ENCODE measurements at places on chromosomes 5 and 9. TPM values are rescaled to one million over a fixed set of nuclear protein-coding genes. Genes with fewer than 3 reads are reported as not detected.

LRRC19 gene
- total RNA-seq, result not detected

LHX3 gene
- total RNA-seq, result not detected

JAKMIP2 gene
- total RNA-seq, result 13.4 TPM

CDC20B gene
- not detected for total RNA-seq

DNA sequence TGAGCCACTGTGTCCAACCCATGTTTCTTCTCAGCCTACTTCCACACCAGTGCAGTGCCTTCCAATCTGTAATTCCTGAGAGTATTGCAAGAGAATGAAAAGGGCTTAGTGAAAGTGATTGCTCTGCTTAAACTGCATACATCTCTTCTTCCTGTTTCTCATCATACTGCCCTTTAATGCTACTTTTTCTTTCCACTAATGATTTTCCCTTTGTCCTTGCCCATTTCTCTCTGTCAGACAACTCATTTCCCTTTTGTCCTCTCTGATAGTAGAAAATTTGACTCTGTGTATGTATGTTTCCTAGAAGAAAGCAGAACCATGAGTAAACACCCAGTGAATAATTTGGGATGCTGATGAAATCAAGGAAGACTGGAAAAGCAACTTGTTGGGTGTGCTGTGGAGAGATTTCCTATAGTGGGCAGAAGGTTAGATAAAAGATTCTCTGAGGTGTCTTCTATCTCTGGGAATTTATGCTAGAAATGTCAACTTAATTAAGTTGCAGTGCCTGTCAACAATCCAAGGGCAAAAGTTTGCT, 102.2 kb upstream of the CHD1 start:
- no peaks in the 10 kb centered on the region for H3K4me1 ChIP-seq
- H3K4me3 ChIP-seq, result no peak overlapping the region
- H3K36me3 ChIP-seq, result no peaks in the 10 kb centered on the region
- no peaks in the 10 kb centered on the region for H3K27me3 ChIP-seq
- no peak overlapping the region for H3K27ac ChIP-seq

DNA sequence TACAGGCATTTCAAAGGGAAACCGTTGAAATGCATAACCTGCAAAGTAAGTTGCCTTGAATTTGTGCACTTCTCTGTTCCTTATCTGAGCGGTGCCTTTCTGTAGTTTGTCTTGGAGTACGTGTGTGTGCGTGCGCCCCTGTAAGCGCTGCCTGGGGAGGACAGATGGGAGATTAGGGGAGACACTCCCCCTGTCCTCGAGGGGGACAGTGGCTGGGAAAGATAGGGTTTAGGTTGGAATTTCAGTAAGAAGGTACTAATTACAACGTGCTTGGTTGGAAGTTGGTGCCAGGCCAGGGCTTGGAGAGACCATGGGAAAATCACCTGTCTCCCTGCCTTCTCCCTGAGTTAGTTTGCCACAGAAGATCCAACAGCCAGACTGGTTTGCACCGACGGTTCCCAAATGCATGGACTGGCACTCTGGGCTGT, 73.2 kb downstream of the PIK3R1 start:
- no peak for DNase-seq
- H3K27ac ChIP-seq, result no peak overlapping the region
- peak overlapping the region; percentile 63 for H3K4me3 ChIP-seq
- peaks cover 7% of the 10 kb centered on the region for H3K4me1 ChIP-seq

- H3K4me1 ChIP-seq, result peaks cover 10% of the 10 kb centered on the region
- no peak for DNase-seq
- H3K36me3 ChIP-seq, result 0 out of 2 replicates have a peak, but pooled peaks cover 3% of the 10 kb centered on the region
- H3K27me3 ChIP-seq, result no peaks in the 10 kb centered on the region
These were observed 1.7 kb downstream of the CANX start for GRCh38 chr5:179700401-179700918.

DNA sequence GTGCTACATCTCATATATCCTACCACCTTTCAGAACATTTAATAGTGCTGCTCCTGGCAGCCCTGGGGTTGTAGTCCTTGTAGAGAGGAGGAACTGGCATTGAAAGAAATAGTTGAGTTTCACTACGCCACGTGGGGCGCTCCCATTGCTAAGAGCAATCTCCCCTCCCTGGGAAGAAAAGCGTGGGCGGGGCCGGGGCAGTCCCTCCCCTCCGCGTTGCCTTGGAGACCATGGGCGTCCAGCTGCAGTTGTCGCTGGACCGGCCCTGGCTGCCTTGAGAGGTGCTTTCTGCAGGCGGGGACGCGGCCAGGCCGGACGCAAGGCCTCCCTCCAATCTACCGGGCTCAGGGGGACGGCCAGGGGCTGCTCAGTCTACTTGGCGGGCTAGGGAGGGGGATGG, 368 bp upstream of the CCDC180 start:
- peak overlapping the region; percentile 26 for H3K4me3 ChIP-seq
- H3K36me3 ChIP-seq, result no peaks in the 10 kb centered on the region
- H3K4me1 ChIP-seq, result peaks cover 4% of the 10 kb centered on the region
- DNase-seq, result peak; percentile 97
- no peak overlapping the region for H3K27ac ChIP-seq

ALDH1B1 gene
- total RNA-seq, result 78.5 TPM

GRCh38 chr5:9196403-9197227, 349.3 kb downstream of the SEMA5A start:
- H3K27me3 ChIP-seq, result no peaks in the 10 kb centered on the region
- DNase-seq, result no peak
- no peak overlapping the region for H3K27ac ChIP-seq
- H3K4me1 ChIP-seq, result no peaks in the 10 kb centered on the region
- H3K36me3 ChIP-seq, result no peaks in the 10 kb centered on the region

OR13C4 gene
- not detected for total RNA-seq

NR4A3 gene
- total RNA-seq, result 0.23 TPM

GRM6 gene
- not detected for total RNA-seq

DNA sequence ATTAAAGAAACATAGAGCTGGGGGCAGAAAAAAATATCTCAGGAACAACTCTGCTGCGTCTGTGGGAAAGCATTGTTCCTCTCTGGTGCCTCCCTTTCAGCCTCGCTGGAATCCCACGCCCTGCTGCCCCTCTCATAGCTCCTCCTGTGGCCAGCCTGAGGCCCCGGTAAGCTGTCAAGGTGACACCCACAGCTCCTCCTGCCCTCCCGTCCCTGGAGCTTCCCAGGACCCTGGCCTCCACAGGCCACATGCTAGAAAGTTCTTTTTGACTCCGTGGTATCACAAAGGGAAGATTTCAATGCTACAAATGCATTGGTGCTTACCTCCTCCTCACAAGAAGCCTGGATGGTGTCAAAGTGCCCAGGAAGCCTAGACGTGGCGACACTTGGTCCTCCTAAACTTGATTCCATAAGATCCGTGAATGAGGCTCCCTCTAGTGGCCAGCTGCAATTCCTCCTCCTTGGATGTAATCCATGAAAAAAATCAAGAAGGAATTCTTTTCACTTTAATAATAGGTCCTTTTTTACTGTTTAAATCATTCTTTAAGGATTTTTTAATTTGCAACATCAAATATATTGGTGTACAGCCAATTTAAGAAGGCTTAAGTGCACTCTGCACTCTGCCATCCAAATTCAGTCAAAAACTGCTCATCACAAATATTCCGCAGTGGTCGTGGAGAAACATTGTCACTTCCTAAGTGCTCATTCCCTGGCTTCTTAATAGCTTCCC, 104.9 kb downstream of the CFAP90 start:
- no peaks in the 10 kb centered on the region for H3K4me1 ChIP-seq
- H3K27me3 ChIP-seq, result no peaks in the 10 kb centered on the region

DNA sequence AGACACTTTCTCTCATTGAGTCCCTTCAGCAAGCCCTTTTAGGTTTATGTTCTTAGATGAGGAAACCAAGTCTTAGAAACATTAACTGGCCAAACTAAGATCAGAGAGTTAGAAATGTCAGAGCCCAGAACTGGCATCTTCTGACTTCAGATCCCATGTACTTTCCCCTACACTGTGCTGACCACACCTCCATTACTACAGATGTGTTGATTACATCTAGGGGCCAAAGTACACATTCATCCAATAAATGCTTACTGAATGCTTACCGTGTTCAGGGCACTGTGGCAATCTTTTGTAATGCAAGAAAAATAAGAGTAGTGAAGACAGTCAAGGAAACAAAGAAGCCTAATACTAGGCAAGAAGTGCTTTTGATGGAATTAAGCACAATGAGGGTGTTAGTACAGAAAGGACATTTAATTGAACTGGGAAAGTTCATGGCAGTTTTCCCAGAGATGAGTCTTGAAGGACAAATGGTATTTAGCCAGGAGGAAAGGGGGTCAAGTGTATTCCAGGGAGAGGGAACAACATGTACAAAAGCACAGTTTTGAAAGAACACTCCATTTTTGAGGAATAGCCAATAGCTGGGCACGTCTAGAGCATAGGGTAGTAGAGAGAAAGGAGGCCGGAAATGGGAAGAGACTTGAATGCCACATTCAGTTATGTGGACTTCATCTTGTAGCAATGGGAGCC, 89.7 kb upstream of the CDKN2B start:
- H3K27me3 ChIP-seq, result no peaks in the 10 kb centered on the region
- no peaks in the 10 kb centered on the region for H3K4me1 ChIP-seq
- no peak overlapping the region for H3K27ac ChIP-seq
- no peak for DNase-seq
- H3K4me3 ChIP-seq, result no peak overlapping the region

OLFML2A gene
- 11.4 TPM for total RNA-seq

- H3K4me1 ChIP-seq, result no peaks in the 10 kb centered on the region
- no peak overlapping the region for H3K27ac ChIP-seq
These were observed 279.5 kb upstream of the PIK3R1 start for GRCh38 chr5:67935908-67936566.

- DNase-seq, result no peak
- no peak overlapping the region for H3K4me3 ChIP-seq
- no peaks in the 10 kb centered on the region for H3K27me3 ChIP-seq
- H3K4me1 ChIP-seq, result no peaks in the 10 kb centered on the region
- no peaks in the 10 kb centered on the region for H3K36me3 ChIP-seq
These were observed 720.8 kb upstream of the ADAMTS16 start for GRCh38 chr5:4419281-4419680.

SPAAR gene
- not detected for total RNA-seq

PPP2R2B gene
- total RNA-seq, result 36.6 TPM

CDKN2B-AS1 gene
- total RNA-seq, result not detected

DNA sequence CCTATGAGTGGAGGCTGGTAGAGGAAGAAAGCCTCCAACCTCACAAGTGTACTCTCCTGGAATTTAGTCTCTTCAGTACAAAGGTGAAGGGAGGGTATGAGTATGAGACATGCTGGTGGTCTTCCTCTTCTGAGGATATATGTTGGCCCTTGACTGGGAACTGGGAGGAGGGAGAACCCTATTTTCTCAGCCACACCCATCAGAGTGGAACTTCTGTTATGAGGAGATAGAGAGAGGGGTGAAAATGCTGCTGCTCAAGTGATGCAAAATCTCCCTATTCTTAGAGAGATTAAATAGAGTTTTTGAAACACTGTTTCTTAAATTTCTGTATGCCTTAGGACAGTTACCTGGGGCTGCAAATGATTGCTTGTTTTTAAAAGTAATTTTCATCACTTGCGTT, 203.4 kb upstream of the PRR16 start:
- H3K27ac ChIP-seq, result no peak overlapping the region
- no peak overlapping the region for H3K4me3 ChIP-seq
- H3K36me3 ChIP-seq, result no peaks in the 10 kb centered on the region
- no peak for DNase-seq

RALGDS gene
- 14.5 TPM for total RNA-seq

SLC45A2 gene
- not detected for total RNA-seq

DNA sequence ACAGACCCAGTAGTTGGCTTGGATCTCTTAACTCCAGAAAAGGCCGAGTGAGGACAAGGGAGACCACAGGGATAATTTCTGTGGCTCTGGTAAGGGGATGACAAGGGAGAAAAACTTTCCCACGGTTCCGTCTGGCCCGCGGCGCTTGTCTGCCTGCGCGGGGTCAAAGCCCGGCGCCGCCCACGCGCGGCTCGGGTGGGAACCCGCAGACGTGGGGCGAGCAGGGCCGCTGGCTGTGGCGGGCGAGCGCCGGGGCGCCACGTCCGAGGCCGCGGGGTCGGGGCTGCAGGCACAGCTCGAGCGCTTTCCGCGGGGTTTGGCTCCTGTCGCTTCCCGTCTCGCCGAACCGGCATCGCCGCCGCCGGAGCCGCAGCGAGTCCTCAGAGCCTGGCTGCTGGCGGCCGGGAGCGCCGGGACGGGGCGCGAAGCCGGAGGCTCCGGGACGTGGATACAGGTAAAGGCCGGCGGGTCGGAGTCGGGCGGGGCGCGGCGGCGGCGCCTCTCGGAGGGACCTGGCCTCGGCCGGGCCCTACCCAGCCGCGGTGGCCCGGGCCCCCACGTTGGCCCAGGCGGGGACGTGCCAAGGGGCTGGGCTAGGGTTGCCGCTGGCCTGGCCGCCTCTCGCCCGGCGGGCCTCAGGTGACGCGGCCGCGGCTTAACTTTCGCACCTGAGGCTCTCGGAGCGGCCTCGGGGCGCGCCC, at the start of gene RNF180:
TSS of gene RNF180 (plus strand) at position 344 of the 701 bp plus-strand sequence. CDS start 34,965 bp downstream, outside the sequence.
- no peaks in the 10 kb centered on the region for H3K27me3 ChIP-seq
- no peaks in the 10 kb centered on the region for H3K4me1 ChIP-seq
- peak within 1 kb of the TSS; percentile 80 for H3K4me3 ChIP-seq

SMIM27 gene
- total RNA-seq, result 15.8 TPM

DNA sequence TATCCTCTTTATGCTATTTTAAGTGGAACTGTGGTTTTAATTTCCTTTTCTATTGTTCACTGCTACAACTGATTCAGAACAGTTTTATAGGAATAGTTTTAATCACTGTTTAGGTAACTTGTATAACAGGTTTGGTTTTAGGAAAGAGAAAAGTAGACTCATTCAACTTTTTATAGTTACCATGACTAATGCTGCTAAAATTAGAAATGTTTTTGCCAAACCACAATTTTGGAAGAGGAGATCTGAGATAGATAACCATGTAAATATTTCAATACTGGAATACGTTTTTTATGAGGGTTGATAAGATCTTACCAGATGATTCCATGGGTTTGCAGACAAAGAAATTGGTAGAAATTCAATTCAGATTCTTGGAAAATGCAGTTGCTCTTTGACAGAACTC, 404.6 kb upstream of the ARRDC3 start:
- no peak overlapping the region for H3K4me3 ChIP-seq
- peaks cover 7% of the 10 kb centered on the region for H3K4me1 ChIP-seq
- no peak overlapping the region for H3K27ac ChIP-seq
- no peaks in the 10 kb centered on the region for H3K36me3 ChIP-seq
- DNase-seq, result no peak
- H3K27me3 ChIP-seq, result no peaks in the 10 kb centered on the region

ACSL6 gene
- total RNA-seq, result 2.4 TPM

DNA sequence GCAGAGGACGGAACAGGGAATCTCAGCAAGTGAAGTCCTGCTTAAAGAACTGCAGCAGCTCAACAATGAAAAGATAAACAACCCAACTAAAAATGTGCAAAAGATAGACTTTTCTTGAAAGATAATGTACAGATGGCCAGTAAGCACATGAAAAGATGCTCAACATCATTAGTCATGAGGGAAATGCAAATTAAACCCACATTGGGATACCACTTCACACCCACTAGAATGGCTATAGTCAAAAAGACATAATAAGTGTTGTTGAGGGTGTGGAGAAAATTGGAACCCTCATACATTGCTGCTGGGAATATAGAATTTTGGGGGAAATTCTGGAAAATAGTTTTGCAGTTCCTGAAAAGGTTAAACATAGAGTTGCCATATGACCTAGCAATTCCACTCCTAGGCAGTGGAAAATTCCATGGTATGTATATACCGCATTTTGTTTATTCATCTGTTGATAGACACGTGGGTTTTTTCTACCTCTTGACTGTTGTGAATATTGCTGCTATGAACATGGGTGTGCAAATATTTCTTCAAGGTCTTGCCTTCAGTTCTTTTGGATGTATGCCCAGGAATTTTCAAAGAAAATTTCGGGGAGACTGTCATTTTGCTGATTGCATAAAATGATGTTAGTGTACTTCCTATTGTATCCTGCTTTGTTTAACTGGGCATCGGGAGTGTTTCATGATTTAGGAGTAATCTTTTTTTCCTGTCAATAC, 7.2 kb downstream of the CNOT8 start:
- no peaks in the 10 kb centered on the region for H3K4me1 ChIP-seq
- H3K4me3 ChIP-seq, result no peak overlapping the region
- H3K36me3 ChIP-seq, result peaks cover 8% of the 10 kb centered on the region
- DNase-seq, result no peak
- H3K27me3 ChIP-seq, result no peaks in the 10 kb centered on the region
- no peak overlapping the region for H3K27ac ChIP-seq

KIAA0825 gene
- 0.98 TPM for total RNA-seq

All from H1 (cell line).